ENCODE measurements at places on chromosomes 6 and 20.

- peak; percentile 90 for DNase-seq
Measured at GRCh38 chr6:1952740-1953360, 292.6 kb downstream of the GMDS start.

GRCh38 chr6:162825597-162825996 is 97.8 kb downstream of the PACRG start:
- no peak for DNase-seq

GRCh38 chr6:24686946-24687345 is 20.1 kb downstream of the ACOT13 start:
- no peak for DNase-seq

- no peak for DNase-seq
Measured at GRCh38 chr20:25465243-25466135, 58.0 kb downstream of the GINS1 start.

DNA sequence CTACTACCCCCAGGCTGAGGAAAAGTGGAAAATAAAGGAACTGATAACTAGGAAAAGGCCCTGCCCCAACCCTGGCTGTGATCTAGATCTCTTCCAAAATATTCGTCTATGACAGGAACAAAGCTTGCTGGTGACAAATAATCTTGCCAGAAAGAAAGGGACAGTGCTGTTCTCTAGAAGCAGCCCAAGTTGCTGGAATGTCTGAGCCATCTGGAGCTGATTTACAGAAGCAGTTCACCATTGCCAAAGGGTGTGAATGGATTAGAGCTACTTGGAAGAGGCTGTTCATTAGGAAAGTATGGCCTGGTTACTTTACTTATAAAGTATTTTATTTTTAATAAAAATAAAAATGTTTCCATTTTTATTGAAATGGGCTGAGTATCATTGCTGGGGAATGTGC is 146.3 kb downstream of the EPM2A start:
- peak; percentile 16 for DNase-seq

GRCh38 chr6:48057601-48058000 is 53.4 kb downstream of the PTCHD4 start:
- DNase-seq, result no peak

DNA sequence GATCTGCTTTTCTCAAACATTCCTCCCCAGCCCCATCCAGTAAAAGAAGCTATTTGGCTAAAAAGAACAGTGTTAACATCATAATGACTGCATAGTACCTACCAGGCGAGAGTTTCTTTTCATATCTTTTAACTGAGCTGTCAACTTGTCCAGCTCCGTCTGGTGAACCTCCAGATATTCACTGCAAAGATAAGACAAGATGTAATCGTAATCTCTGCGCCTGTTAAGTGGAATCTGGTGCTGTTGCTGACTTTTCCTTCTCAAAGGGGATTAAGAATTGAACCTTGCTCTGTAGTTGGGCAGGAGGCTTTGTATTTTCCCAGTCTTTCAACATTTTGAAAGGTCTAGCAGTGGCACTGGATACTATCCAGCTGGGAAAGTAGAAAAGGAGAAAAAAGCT is 63.0 kb downstream of the RIPOR2 start:
- DNase-seq, result no peak

GRCh38 chr6:56864171-56864616 is 90.7 kb upstream of the BEND6 start:
- peak; percentile 41 for DNase-seq

GRCh38 chr6:73732845-73733675 is 37.1 kb downstream of the CD109 start:
- peak; percentile 80 for DNase-seq

- DNase-seq, result no peak
Measured at GRCh38 chr6:105896052-105896820, 189.9 kb upstream of the PRDM1 start.

DNA sequence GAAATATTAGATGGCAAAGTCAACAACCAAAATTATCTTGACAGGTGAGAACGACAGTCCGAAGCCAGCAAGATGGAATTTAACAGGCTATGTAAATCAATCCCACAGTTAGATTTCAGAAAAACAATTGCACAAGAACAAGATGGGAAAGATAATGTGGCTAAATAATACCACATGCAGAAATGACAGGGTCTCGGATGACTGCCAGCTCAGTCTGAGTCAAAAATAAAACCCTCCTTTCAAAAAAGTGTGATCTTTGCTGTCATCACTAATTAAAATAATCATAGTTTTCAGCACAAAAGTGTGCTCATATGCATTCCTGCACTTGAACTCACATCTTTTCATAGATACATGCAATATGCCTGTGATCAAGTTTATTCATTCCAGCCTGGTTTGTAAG is 25.9 kb downstream of the FOXQ1 start:
- DNase-seq, result peak; percentile 75

DNA sequence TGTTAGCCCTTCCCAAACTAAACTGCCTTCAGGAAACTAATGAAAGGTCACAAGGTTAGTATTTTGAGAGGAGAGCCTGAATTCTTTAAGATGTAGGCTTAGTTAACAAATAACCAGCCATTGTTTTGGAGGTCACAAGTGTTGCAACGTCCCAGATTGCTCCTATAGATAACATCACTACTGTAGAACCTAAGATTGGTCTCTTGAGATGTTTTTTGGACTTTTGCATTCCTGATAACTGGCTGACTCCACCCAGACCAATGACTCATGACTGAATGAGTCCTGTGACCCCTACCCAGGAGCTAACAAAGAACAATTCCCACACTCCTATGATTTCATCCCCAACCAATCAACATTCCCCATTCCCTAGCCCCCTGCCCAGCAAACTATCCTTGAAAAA is 178.8 kb downstream of the SCP2D1 start:
- DNase-seq, result no peak

DNA sequence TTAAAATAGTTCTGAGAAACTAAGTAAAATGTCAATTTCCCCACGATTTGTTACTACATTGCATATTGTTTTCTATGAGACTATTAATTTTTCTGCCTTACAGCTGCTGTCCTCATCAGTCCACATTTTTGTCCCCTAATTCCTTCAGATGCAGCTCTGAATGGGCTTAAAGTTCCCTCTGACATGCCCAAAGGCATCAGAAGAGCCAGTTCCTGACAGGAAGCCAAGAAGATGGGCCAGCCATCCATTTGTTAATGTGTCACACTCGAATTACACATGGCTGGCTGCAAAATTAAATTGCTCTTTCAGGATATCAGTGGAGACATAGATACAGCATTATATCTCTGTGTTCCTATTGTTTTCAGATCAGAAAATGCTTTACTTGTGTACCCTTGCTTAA is 1223.0 kb downstream of the EPHA7 start:
- no peak for DNase-seq

DNA sequence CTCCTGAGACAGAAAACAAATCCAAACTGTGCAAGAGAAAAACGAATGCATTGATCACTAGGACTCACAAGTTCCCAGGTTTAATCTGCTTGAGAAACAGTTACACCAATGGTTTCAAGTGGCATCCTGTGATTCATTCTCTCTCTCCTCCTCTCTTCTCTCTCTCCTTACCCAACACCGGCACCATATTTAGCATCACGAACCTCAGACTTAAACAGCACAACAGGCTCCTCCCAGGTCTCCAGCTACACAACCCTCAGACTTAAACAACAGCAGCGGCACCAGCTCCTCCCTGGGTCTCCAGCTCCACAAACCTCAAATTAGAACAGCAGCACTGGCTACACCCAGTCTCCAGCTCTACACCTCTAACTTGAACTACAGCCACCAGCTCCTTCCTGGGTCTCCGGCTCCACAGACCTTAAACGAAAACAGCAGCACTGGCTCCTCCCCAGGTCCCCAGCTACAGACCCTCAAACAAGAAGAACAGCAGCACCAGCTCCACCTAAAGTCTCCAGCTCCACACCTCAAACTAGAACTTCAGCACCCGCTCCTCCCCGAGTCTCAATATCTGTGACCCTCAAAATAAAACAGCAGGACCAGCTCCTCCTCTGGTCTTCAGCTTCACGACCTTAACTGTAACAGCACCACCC is 355.9 kb downstream of the PREX1 start:
- DNase-seq, result peak; percentile 4

DNA sequence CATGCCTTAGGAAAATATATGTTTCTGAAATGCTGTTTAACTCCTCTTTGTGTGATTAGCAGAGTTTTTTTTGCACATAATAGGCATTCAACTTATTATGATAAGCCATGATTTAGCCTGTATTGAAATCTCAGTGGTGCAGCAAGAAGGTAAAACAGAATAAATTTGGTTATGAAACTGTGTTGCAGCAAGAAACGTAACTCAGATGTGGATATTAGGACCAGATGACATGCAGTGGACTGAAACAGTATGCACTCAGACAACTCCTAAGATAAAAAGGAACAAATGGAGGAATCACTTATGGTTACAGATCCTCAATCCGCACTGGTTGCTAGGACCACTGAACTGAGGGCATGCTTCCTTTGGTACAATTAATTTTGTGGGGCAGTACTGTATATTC is 254.2 kb upstream of the HSF2 start:
- no peak for DNase-seq

DNA sequence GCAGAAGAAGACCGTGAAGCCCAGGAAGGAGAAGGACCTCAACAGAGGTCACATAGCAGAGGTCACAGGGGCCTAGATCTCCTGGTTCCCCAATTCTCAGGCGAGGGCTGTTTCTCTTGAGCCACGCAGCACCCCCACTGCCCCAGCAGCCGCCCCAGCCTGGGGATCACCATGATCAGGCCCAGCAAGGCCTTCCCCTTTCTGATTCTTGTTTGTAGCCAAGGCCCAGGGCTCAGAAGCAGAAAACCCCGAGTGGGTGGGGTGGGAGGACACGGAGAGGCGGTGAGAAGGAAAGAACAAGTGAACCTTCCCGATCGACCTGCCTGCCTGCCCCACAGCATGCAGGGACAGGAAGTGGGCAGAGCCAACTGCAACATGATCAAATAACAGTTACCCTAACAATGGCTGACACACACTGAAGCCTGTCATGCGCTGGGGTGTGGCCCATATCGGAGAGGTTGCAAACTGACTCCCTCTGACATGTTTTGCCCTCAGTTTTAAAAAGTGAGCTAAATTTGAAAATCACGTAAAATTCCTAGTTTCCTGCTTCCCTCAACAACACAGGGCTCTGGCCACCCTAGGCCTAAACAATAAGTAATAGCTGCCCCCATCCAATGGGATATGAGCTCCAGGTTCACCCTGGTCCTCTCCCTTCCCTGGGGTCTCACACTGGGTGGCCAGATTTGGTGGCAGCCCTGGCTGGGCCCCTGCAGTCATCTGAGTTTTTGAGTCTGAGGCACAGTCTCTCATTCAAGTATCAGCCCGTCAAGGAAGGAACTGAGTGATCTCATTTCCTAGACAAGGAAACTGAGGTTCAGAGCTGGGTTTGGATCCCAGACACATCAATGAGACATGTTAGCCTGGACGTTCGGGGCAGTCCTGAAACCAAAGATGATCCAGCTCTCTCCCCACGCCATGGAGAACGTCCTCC is 6.5 kb downstream of the PEDS1 start:
- DNase-seq, result peak; percentile 26

DNA sequence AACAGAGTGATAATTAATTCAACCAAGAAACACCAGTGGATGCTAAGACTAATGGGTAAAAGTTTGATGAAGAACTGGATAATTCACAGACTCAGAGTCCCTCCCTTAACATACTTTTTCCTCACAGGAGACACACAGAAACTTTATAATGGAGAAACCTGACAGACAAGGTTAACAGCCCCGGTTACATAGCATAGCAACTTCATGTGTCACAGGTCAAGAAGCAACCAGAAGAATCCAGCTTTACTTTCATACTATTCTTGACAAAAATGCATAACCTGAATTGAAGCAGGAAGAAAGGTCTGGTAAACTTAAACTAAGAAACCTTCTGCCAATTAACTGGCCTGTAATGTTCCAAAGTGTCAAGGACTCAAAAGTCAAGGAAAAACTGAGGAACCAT is 375.9 kb downstream of the RNF144B start:
- no peak for DNase-seq

GRCh38 chr6:1609648-1610496 is at the start of gene FOXC1:
TSS of gene FOXC1 (plus strand) at chr6:1609915. CDS start at chr6:1610446, 531 bp downstream.
- peak; percentile 95 for DNase-seq

DNA sequence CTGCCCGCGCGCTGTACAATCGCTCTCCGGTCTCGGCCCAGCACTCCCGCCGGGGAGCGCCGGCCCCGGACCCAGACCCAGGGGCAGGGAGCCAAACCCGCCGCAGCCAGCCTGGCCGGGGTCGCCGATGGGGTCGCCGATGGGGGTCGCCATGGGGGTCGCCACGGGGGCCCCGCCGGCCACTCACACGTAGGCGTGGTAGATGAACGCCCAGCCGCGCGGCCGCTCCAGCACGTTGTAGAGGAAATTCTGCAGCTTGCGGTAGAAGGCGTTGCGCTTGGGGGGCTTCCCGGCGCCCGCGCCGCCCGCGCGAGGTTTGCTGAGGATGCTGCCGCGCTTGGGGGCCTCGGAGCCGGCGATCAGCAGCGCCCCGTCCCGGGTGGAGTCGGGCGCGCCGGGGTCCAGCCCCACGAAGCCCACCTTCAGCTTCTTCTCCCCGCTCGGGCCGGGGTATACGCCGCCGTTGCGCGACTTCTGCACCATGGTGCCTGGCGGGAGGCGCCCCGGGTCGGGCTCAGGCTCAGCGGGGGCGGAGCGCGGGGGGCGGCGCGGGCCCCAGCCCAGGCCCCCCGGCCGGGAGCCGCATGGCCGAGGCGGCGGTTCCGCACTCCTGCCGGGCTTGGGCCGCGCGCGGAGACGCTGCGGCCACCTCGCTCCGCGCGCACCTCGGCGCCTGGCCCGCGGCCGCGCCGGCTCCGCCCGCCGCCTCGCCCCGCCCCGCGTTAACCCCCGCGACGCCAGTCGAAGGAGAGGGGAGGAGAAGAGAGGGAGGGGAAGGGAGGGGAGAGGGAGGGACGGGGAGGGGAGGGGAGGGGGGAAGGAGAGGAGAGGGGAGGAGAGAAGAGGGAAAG is at the start of gene KCNQ2:
KCNQ2 (minus strand) TSS at position 675 of the 851 bp plus-strand sequence; CDS start at position 483, 192 bp downstream.
- DNase-seq, result no peak

GRCh38 chr20:56927127-56927526 is 298.0 kb downstream of the TFAP2C start:
- DNase-seq, result no peak

DNA sequence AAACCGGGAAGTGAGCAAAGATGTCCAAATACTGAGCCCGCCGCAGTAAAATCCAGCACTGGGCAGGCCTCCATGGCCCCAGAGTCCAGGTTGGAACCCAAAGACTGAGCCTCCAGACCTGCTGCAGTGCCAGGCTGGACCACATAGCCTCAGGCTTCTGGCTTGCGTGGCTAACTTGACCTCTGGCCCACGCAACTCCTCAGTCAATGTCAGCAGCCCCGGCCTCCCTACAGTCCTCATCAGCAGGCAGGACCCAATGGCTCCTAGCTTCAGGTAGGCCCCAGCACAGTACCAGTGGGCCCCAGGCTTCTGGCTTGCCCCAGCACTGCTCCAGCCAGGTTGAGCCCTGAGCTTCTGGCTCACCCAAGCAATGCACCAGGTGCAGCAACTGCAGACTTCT is 245.1 kb upstream of the AFDN start:
- no peak for DNase-seq
